ENCODE measurements at places on chromosomes 4 and X.

DNA sequence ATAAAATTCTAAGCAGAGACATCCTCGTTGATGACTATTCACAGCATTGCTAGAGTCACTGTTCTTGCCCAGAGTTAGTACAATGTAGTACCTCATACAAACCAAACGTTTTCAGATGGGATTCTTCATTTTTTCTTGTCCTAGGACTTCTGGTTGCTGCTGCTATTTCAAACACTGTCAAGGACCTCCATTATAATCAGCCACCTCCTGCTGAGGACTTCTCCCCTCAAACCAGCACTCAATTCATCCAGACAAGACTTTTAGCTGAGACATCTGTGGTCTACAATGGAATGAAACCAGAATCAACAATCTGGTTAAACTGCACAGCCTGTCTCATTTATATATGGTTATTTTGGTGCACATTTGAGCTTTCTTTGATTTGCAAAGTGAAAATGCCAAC, 1008.8 kb downstream of the STPG2 start:
- no peak for DNase-seq

DNA sequence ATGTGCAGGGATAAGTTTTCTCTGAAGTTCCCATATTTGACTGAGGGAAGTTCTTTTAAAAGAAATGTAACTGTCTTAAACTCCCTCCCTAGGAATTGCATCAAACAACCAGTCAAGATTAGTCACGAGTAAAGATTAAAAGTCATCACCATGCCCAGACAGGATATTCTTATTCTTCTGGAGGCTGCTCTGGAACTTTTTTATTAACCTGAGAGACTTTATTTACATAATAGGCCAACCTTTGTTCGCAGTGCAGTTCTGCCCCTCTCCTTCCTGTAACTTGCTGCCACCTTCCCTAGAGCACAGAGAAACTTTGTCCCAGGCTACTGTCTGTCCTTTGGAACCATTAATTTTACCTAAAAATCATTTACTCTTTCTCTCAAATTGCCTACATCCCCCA, 9.8 kb upstream of the HERC3 start:
- no peak for DNase-seq

- DNase-seq = no peak
These were observed 17.6 kb downstream of the BLOC1S4 start for GRCh38 chr4:6733358-6734164.

GRCh38 chrX:42678133-42678532, 99.8 kb downstream of the PPP1R2C start:
- no peak for DNase-seq

GRCh38 chrX:104712515-104712914, 146.5 kb downstream of the IL1RAPL2 start:
- DNase-seq = no peak
